T-cell (primary cell): ENCODE measurements at places on chromosomes 12 and 14. TPM values are rescaled to one million over a fixed set of nuclear protein-coding genes. Genes with fewer than 3 reads are reported as not detected.

Gene SART3
- 84.9 TPM for total RNA-seq

- no peak for DNase-seq
These were observed 22.4 kb upstream of the SUPT16H start for GRCh38 chr14:21406213-21406612.

DNA sequence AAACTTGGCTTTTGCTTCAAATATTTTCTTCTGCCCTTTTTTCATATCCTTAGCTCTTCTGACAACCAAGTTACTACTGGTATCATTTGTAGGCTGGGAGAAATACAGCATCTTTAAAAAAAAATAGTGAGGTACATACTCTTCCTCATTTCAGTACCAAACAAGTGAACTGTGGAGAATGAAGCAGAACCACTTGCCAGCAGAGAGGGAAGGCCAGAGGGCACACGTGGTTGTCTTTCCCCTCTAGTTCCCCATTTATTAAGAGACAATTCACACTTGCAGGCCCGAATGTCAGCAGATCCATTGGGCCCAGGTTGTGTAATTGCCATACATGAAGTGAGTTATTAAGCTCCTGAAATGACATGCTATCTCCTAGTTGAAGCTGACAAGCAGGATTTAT, 3.2 kb downstream of the SUSD6 start:
- peak; percentile 47 for DNase-seq

Gene SLC2A3
- 160 TPM for total RNA-seq

Gene GLT8D2
- total RNA-seq, result 0.29 TPM

Gene PAPOLA
- 207 TPM for total RNA-seq

GRCh38 chr12:116442946-116443345, 116.2 kb upstream of the MAP1LC3B2 start:
- DNase-seq, result no peak

- no peak for DNase-seq
These were observed 91.9 kb downstream of the BICD1 start for GRCh38 chr12:32198555-32198954.

DNA sequence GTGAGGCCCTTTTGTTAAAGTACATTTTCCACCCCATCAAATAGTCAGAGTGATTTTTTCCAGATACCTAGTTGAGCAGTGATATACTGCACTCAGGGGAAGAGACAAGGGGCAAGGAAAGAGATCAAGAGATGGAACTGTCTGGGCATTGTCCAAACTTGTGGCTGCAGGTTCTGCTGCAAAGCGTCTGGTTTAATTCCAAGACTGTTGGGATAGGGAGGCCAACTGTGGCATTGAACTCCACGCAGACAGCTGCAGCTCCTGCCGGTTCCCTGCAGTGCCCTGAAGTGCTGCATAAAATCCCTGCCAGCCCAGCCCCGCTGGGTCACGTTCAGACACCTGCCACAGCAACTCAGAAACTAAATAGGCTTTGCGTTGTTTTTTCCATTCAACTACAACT, 30.5 kb downstream of the RPH3A start:
- no peak for DNase-seq

Gene KLRK1
- total RNA-seq, result 158 TPM

Gene FAM186B
- 0.65 TPM for total RNA-seq

- no peak for DNase-seq
These were observed 422.3 kb downstream of the VRK1 start for GRCh38 chr14:97219431-97220017.

DNA sequence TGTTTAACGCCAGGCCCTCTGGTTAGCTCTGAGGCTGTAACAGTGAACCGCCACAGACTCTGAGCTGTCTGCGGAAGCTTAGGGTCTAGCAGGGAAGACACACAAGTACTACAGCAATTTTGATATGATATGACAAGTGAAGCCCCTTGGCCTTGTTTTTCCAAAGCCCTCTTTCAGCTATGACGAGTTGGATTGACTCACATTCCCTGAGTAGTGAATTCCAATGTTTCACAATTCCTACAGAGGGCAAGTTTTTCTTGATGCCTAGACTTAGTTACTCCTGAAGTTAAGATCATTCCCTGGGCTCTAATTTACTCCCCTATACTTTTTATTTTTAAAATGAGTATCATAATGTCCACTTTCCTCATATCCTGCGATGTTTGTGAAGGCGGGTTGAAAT, 53.3 kb upstream of the CISTR start:
- no peak for DNase-seq

GRCh38 chr14:21891921-21892320, 218.3 kb upstream of the OR4E1 start:
- no peak for DNase-seq

DNA sequence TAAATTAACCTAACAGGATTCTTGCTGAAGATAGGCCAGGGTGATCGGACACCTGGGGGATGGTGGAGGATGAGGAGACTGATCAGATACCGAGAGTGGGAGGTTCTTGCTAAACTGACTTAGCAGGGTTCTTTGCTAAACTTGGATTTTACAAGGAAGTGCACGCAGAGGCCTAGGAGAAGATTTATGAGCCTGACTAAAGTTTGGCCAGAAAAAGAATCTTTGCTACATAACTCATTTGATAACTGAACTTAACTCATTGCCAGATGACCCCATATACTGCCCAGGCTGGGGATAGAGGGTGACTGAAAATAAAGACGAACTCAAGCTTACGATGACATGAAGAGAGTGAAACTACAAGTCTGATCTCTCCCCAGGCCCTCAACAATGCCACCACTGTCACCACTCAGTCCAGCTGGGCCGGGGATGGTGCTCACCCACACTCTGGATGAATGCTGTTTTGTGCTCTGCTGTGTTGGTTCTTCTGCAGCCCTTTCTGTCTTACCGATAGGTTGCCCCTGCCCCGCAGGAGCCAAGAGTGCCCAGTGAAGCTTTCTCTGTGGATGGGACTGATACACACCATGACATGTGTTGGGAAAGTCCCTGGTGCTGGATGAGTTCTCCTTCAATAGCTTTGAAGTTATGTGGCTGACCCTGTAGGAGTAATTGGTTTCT, 29.0 kb downstream of the PPFIBP1 start:
- no peak for DNase-seq
